ENCODE measurements at places on chromosomes 16 and 17. TPM values are rescaled to one million over a fixed set of nuclear protein-coding genes. Genes with fewer than 3 reads are reported as not detected.

DNA sequence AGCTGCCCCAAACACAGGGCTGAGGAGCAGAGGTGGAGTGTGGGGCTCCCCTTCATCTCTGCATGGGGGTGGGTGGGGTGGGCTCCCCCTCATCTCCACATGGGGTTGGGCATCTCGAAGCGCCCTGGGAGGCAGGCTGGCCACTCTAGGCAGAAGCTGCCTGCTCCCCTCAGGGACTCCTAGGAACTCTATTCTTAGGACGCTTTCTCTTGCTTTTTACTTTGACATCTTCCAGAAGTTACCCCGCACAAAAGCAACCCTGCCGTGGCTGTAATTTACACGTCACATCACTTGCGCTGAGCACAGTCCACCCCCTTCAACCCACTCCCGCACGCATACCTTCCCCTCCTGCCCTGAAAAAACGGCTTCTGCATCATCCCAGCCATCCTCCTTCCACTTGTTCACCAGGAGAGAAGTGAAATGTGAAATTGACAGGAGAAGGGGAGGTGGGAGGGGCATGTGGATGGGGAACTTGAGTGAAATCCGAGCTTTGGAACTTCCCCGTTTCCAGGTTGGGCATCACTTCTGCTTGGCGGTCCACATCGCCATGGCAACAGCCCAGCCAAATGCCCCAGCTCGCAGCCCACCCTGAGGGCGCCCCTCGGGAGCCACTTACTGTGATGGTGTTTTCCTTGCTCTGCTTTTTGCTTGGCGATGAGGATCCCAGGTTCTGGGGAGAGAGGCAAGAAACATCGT, 53.7 kb upstream of the RCVRN start:
- H3K4me1 ChIP-seq: peaks cover 7% of the 10 kb centered on the region
- H3K27ac ChIP-seq: no peak overlapping the region
- peak; percentile 87 for DNase-seq

GRCh38 chr17:19460700-19461099, 49.7 kb downstream of the RNF112 start:
- no peak overlapping the region for H3K27ac ChIP-seq
- H3K4me1 ChIP-seq: peaks cover 74% of the 10 kb centered on the region
- no peak for DNase-seq
- no peak overlapping the region for H3K4me3 ChIP-seq

GRCh38 chr17:49997773-49998703, 3.0 kb upstream of the DLX3 start:
- peak; percentile 94 for DNase-seq
- H3K4me1 ChIP-seq: peaks cover 13% of the 10 kb centered on the region
- no peak overlapping the region for H3K27ac ChIP-seq
- no peaks in the 10 kb centered on the region for H3K36me3 ChIP-seq
- H3K4me3 ChIP-seq: no peak overlapping the region
- peaks cover 92% of the 10 kb centered on the region for H3K27me3 ChIP-seq

DNA sequence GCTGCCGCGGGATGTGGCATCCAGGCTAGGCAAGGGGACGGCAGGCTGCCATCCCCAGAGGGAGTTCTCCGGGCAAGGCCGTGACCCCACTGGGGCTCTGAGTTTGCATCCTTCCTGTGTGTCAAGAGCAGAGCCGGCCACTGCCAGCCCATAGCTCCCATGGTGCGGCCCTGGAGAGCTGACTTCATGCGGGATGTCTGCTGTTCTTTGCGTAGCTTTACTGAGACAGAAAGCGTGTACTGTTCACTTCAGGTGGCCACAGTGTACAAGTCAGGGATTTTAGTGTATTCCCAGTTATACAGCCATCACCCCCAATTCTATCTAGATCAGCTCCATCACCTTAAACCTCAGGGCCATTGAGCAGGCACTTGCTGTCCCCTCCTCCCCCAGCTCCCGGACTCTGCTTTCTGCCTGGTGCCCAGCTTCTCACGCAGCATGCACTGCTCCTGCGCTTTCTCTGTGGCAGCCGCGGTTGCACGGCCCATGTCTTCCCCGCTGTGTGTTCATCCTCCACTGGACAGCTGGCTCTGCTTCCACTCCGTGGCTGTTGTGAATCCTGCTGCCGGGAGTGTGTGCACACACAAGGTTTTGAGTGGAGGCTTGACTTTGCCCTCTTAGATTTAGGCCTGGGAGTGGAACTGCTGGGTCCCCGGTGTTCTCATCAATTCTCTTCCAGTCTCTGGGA, 71.2 kb downstream of the KLHDC4 start:
- no peaks in the 10 kb centered on the region for H3K27me3 ChIP-seq
- H3K4me1 ChIP-seq: no peaks in the 10 kb centered on the region
- no peak overlapping the region for H3K4me3 ChIP-seq
- DNase-seq: no peak
- H3K27ac ChIP-seq: no peak overlapping the region
- H3K36me3 ChIP-seq: no peaks in the 10 kb centered on the region

DNA sequence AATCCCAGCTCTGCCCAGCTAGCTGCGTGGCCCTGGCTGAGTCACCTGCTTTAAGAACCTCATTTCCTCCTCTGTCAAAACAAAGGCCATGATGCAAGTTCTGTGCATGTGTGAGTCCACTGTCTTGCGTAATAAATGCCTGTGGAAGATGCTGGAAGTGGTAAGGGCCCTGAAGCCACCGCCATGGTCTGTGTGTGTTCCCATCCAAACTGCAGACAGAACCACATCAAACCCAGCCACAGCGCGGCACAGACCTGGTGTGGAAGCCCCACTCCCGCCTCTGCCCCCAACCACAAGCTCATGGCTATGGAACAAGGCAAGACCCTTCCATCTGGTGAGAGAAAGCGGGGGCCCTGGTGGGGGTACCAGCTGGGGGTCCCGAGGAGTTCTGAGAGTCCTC, 26.0 kb downstream of the NECAB2 start:
- H3K4me3 ChIP-seq: no peak overlapping the region
- no peak overlapping the region for H3K27ac ChIP-seq

Gene CDYL2
- 4.8 TPM for total RNA-seq

Gene CDH11
- total RNA-seq: 167 TPM

DNA sequence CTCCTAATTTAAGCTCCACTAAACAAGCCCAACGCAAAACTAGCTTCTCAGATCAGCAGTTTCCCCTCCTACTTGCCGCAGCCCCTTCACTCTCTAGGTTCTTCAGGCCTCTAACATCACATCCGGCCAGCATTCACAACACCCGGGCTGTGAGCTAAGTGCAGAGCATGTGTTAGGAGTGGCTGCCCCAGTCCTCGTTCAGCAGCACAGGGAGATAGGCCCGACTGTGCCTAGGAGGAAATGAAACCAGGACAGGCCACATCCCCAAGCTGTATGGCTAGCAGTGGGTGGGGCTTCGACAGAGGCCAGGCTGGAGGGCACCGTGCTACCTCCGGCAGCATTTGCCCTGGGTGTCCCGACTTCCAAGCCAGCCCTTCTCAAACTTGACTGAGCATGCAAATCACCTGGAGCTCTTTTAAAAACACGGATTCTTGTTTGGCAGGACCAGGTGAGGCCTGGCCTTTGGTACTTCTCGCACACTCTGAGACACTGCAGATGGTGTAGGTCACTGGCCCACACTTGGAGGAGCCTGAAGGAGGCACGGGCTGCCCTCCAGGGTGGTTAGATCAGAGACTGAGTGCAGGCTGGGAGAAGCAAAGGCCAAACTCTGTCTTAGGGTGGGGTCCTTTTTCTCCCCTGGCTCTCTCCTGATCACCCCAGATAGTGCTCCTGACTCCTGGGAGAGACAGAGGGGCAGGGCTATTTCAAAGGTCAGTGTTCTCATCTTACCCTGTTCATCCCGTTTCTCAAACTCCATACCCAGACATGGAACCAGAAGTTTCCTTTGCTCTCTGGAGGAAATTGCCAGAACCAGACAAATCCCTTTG, 202.0 kb downstream of the C16orf78 start:
- H3K4me3 ChIP-seq: no peak overlapping the region
- DNase-seq: no peak

Gene WFIKKN2
- not detected for total RNA-seq

GRCh38 chr17:42561897-42562387, at the start of gene COASY:
Gene COASY, plus strand, starts transcription at chr17:42562148. Its CDS starts 475 bp downstream, at chr17:42562623.
- H3K36me3 ChIP-seq: no peaks in the 10 kb centered on the region
- H3K27ac ChIP-seq: peak within 1 kb of the TSS; percentile 31
- H3K4me3 ChIP-seq: peak within 1 kb of the TSS; percentile 83
- H3K4me1 ChIP-seq: peaks cover 12% of the 10 kb centered on the region
- H3K27me3 ChIP-seq: no peaks in the 10 kb centered on the region

Gene WNT9B
- total RNA-seq: not detected

GRCh38 chr16:86571530-86571915, 4.9 kb downstream of the FOXC2 start:
- no peaks in the 10 kb centered on the region for H3K36me3 ChIP-seq
- H3K4me1 ChIP-seq: peaks cover 8% of the 10 kb centered on the region
- no peak for DNase-seq

GRCh38 chr17:69949973-69950695, 124.9 kb upstream of the KCNJ16 start:
- no peak overlapping the region for H3K27ac ChIP-seq
- no peak for DNase-seq
- no peaks in the 10 kb centered on the region for H3K27me3 ChIP-seq

- H3K4me3 ChIP-seq: no peak overlapping the region
- no peak overlapping the region for H3K27ac ChIP-seq
- H3K4me1 ChIP-seq: peaks cover 6% of the 10 kb centered on the region
- no peak for DNase-seq
- no peaks in the 10 kb centered on the region for H3K27me3 ChIP-seq
- no peaks in the 10 kb centered on the region for H3K36me3 ChIP-seq
Measured at GRCh38 chr17:51365090-51365489, 104.7 kb downstream of the UTP18 start.

DNA sequence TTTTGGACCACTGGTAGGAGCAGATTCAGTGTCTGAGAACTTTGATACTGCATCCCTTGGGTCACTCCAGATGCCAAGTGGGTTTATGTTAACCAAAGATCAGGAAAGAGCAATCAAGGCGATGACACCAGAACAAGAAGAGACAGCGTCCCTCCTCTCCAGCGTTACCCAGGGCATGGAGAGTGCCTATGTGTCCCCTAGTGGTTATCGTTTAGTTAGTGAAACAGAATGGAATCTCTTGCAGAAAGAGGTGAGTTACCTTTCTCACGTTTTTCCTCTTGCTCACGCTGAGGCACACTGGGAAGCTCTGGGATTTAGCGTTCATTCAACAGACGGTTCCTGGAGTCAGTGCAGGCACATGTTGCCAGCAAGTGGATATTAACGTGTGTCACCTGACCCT, 58.0 kb downstream of the NUP88 start:
- H3K27me3 ChIP-seq: no peaks in the 10 kb centered on the region
- no peak for DNase-seq
- no peaks in the 10 kb centered on the region for H3K4me1 ChIP-seq

GRCh38 chr17:5817475-5818395, 233.4 kb upstream of the NLRP1 start:
- no peaks in the 10 kb centered on the region for H3K36me3 ChIP-seq
- no peak overlapping the region for H3K4me3 ChIP-seq
- DNase-seq: no peak
- no peaks in the 10 kb centered on the region for H3K27me3 ChIP-seq
- peaks cover 9% of the 10 kb centered on the region for H3K4me1 ChIP-seq
- H3K27ac ChIP-seq: no peak overlapping the region

DNA sequence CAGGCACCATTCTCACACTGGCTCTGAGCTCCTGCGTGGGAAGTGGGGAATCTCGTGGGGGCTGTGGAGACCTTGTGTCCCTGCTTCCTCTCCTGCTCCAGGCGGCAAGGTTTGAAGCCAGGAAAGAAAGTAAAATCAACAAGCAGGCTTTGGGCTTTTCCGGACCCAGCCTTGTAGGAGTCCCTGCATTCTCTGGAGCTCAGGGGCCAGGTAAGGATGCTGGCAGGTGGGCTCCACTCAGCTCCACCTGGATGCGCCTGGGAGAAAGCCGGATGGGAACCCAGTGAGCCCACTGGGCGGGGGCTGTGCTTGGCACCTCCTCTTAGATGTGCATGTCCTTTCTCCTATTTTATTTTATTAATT, 362.5 kb downstream of the SEC14L1 start:
- no peaks in the 10 kb centered on the region for H3K27me3 ChIP-seq
- H3K27ac ChIP-seq: no peak overlapping the region
- peaks cover 6% of the 10 kb centered on the region for H3K4me1 ChIP-seq
- no peaks in the 10 kb centered on the region for H3K36me3 ChIP-seq

DNA sequence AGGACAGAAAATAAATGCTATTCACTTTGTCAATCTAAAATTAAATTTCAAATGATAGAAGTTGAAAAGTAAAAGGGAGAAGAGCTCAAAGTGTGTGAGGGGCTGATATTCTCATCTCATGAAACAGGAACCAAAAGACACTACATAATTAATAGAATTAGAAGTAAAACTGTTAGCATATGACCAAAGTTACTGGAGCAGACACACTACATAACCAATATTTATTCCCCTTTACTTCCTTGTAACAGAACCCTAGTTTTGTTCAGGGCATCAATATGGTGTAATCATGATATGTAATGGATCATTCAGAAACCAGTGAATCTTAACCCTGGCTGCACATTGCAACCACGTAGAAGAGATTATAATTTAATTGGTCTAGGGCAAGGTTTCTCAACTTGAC, 109.5 kb upstream of the SIAH1 start:
- no peak overlapping the region for H3K4me3 ChIP-seq
- H3K27me3 ChIP-seq: no peaks in the 10 kb centered on the region
- peaks cover 11% of the 10 kb centered on the region for H3K4me1 ChIP-seq

- no peaks in the 10 kb centered on the region for H3K36me3 ChIP-seq
- H3K27me3 ChIP-seq: no peaks in the 10 kb centered on the region
- no peak overlapping the region for H3K4me3 ChIP-seq
- no peak overlapping the region for H3K27ac ChIP-seq
- no peaks in the 10 kb centered on the region for H3K4me1 ChIP-seq
- no peak for DNase-seq
Measured at GRCh38 chr17:45677770-45678169, 106.3 kb upstream of the CRHR1 start.

GRCh38 chr16:88282564-88283395, 100.0 kb upstream of the ZNF469 start:
- H3K4me3 ChIP-seq: no peak overlapping the region
- H3K36me3 ChIP-seq: no peaks in the 10 kb centered on the region
- H3K27ac ChIP-seq: no peak overlapping the region
- no peaks in the 10 kb centered on the region for H3K4me1 ChIP-seq
- H3K27me3 ChIP-seq: no peaks in the 10 kb centered on the region

Gene ALOX12
- 0.21 TPM for total RNA-seq

DNA sequence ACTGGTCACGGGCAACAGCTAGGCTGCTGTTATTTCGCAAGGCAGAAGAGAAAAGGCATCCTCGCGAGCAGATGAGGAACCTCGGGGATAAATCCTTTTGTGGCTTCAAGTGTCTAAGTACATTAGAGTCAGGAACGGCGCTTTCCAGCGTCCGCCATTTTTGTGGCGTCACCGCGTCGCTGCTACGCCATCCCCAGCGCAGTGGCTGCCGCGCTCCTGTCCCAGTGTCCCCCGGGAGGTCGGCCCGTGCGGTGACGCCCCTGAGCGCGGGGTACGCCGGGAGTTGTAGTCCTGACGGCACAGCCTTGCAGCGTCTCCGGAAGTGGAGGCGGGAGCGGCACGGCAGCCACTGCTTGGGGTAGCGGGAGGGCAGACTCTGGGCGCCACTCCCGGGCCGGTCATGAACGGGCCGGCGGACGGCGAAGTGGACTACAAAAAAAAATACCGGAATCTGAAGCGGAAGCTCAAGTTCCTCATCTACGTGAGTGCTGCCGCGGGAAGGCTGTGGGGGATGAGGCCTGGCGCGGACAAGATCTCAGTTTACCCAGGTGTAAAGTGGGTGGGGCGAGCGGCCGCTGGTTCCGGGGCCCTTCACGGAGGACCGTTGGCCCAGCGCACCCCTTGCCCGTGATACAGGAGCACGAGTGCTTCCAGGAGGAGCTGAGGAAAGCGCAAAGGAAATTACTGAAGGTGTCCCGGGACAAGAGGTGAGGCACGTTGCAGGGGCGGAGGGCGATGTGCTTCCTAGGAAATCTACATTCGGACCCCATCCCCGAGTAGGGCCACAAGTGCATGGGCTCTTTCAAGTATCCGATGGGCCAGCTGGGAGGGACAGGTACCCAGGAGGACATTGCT, at the start of gene INO80E:
Gene INO80E, plus strand, starts transcription at position 331 of the 855 bp plus-strand sequence. Its CDS starts 70 bp downstream, at position 401.
- no peaks in the 10 kb centered on the region for H3K27me3 ChIP-seq
- no peaks in the 10 kb centered on the region for H3K36me3 ChIP-seq
- H3K4me1 ChIP-seq: peaks cover 12% of the 10 kb centered on the region
- peak; percentile 99 for DNase-seq
